ENCODE measurements at places on chromosomes 2 and 18.

GRCh38 chr18:22322243-22322691 is 95.4 kb downstream of the CTAGE1 start:
- no peak for DNase-seq

DNA sequence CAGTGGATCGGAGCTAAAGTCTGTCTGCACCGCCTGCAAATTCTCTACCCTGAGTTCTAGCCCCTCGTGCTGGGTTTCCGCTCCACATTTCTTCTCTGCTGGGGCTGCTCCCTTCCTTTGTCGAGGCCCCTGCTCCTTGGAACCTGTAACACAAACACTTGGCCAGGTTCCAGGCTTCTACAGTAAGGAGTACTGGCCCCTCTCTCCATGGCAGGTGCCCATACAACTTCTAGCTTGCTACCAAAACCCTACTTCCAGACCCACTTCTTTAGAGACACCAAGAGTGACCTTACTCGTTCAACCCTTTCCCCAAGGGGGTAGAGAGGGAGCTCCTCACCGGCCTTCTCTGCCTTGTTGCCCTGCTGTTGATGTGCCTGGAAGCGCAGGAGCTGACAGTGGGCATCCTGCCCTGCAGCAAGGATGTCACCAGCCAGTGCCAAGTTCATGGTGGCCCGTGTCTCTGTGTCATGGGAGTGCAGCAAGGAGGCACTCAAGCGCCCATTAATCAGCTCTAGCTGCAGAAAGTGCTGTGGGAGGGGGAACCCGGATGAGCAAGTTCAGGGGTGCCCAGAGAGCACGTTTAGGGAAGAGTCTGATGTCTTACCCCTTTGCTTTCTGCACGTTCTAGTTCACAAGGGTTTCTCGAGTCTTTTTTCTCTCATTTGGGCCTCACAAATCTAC is 1.1 kb downstream of the PREB start:
- DNase-seq, result no peak

DNA sequence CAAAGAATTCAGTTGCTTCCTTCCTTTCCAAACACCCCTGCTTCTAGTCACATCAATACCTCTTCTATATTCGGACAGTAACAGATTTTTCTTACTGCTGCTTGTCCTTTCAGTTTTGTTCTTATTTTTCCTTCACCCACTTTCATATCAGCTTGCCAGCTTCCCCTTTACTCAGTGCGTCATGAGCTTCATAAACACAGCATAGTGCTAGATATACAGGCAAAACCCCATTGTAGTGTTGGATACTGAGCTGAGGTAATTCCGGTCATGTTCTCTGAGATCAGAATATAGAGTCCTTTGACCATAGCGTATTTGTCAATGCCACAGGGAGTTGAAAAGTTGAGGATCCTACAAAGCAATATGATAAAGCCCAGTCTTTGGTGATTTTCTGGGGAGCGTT is 2.4 kb downstream of the FARP2 start:
- no peak for DNase-seq

DNA sequence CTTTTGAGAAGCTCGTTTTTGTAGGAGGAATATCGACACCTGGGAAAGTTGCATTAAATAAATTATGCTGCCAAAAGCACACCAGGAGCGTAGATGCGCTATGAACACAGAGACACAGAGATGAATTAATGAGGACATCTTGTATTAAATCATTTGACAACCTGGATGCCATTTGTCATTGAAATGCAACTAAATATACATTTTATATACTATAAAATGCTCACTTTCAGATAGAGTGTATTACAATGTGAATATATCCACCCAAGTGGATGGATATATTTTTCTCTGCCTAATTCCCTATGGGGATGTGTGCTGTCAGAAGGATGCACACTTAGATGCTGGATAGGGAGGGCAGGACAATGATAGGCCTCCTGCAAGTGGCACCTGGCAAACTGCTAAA is 426.2 kb downstream of the RIT2 start:
- no peak for DNase-seq

GRCh38 chr2:65918760-65919187 is 486.4 kb upstream of the SPRED2 start:
- no peak for DNase-seq

GRCh38 chr18:38402509-38402908 is 836.9 kb upstream of the CELF4 start:
- DNase-seq, result no peak

GRCh38 chr2:74429487-74430451 is 8.2 kb downstream of the WDR54 start:
- DNase-seq, result no peak

GRCh38 chr2:190809139-190809764 is 71.4 kb upstream of the GLS start:
- no peak for DNase-seq

DNA sequence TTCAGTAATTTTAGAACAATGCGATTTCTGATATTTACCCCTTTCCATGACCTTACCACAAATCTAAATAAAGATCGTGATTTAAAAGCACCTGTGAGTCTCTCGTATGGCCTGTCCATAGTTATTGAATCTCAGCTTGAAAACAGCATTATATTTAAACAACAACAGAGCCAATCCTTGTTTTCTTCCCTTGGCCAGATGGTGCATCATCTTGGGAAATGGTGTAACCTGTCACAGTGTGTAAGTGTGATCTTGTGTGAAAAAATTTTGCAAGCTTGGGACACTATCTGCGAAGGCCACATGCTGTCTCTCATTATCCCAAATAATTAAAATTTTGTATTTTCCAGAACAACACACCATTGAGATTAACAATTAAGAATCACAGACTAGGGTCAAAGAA is 262.7 kb upstream of the SPHKAP start:
- DNase-seq, result no peak

DNA sequence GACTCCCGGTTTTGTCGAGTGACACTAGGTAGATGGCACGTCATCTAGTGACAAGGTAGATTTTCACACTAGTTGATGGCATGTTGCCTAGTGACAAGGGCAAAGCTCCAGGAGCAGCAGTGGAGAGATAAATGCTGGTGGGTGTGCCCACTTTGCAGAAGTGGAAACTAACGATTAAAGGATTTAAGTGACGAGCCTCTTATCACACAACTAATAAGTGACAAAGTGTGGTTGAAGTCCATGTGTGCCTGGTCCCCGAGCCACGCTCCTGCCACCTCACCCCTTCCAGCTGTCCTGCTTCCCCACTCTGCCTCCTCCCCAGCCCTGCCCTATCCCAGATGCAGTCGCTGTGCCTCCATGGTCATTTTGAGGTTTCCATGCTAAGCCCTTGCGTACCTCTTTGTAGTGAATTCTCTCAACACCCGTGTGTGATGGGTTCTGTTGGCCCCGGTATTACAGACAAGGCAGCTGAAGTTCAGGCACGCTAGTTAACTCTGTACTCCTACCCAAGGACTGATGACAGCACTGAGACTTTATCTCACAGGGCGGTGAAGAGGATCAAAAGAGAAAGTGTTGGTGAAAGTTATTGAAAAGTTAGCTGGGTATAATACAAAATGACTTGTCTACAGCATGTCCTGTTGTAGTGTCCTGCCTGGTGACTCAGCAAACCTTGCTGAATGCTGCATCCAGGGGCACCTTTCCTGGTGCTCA is 113.4 kb upstream of the GLI2 start:
- no peak for DNase-seq

GRCh38 chr2:215355801-215356200 is 43.9 kb downstream of the ATIC start:
- DNase-seq, result no peak
